ENCODE measurements at places on chromosomes 5 and 9.

DNA sequence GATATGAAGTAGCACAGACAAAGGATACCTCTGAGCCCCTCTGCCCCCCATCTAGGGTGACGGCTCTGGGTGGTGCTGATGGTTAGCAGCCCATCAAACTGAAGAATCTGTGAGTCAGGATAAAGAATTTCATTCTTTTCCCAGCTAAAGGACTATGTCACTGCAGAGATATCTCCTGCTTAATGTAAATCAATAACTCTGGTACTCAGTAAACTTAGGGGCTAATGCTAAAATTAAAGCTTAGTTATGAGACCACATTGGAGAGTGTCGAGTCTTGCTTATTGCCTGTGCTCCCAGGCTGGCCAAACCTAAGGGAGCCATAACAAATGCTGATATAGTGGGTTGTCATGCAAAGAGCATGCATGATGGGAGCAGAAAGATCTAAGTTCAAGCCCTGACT lies 25.6 kb upstream of the ACTBL2 start:
- no peak for DNase-seq

- DNase-seq: no peak
Measured at GRCh38 chr5:57434227-57434640, 48.4 kb downstream of the ACTBL2 start.

DNA sequence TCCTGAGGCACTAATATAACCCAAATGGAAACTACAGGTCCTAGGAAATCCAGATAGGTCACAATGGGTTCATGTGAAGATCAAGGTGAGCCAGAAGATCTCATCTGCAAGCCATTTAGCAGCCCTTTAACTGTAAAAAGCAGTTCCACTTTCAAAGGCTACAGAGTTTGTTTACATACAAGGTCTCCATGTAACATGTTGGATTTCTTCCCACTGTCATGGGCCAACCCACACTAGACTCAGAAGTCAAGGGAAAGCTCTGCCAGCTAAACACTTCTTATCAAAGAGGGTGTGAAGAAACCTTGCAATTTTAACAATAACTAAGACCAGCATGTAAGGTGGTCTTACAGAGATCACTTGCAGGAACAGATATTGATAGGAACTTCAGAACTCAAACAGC lies 3.8 kb upstream of the CTNNAL1 start:
- DNase-seq: no peak

DNA sequence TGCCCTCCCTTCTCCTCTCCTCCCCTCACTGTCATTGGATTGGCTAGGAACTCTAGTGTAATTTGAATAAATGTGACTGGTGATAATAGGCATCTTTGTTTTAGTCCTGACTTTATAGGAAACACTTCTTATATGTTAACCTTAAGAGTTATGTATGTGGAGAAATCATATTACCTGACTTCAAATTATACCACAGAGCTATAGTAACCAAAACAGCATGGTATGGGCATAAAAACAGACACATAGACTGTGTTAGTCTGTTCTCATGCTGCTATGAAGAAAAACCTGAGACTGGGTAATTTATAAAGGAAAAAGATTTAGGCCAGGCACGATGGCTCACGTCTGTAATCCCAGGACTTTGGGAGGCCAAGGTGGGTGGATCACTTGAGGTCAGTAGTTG lies 9.4 kb downstream of the MRRF start:
- no peak for DNase-seq

DNA sequence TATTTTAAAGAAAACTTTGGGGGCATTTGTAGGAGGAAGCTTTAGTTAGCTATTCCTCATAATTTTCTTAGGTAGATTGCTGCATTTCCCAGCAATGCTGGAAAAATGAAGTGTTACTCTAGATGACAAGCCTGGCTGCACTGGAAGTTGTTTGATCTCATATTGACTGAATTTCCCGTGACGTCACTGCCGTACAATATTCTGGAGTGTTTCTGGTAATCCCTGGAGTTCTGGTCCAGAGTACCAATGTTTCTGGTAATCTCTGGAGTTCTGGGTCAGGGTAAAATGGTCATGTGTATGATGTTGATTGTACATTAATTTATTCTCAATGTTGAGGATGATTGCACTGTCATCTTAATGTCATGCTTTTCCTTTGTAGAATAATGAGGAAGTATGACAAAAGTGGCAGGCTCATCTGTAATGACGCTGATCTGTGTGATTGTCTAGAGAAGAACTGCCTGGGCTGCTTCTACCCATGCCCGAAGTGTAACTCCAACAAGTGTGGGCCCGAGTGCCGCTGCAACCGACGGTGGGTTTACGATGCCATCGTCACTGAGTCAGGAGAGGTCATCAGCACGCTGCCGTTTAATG lies 26.2 kb downstream of the ARL14EPL start:
- DNase-seq: no peak

DNA sequence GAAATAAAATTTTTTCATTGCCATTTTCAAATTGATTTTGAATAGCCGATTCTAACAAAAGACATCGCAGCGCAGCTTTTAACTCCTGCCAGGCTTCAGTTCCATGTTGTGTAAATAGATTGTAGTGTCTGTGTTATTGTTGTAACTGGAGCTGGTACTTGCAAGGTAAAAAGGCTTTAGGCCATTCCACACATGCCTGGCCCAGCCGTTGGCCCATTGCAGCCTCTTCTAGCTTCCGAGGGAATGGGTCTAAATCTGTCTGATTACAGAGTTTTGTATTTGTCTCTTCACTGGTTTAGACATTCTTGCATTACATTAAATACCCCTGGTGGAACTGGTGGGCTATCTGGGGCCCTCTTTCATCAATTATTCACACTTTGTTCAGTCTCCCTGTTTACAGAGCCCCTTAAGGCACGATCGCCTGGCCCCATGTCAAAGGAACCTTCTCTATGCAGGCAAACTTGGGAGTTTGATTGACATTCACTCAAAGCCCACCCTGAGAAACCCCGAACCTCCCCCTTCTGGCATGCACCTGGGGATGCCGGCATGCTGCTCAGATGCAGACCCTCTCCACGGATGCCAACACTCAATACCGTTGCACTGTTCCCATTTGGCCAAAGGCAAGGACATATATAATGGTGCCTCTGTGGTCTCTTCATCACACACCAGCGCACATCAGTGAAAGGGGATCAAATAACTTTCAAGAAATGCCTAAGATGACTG lies 281.7 kb upstream of the IRX2 start:
- no peak for DNase-seq

- no peak for DNase-seq
Measured at GRCh38 chr5:107466233-107466769, 204.4 kb downstream of the EFNA5 start.

GRCh38 chr5:117149312-117149711 lies 574.7 kb upstream of the SEMA6A start:
- no peak for DNase-seq

- peak; percentile 34 for DNase-seq
Measured at GRCh38 chr9:4640027-4640426, 22.1 kb upstream of the PLPP6 start.

- no peak for DNase-seq
Measured at GRCh38 chr5:39599721-39600431, 175.1 kb upstream of the DAB2 start.

GRCh38 chr5:149664666-149665415 lies 65.3 kb upstream of the PPARGC1B start:
- no peak for DNase-seq

GRCh38 chr9:124708074-124708473 lies 63.0 kb downstream of the NR6A1 start:
- no peak for DNase-seq

DNA sequence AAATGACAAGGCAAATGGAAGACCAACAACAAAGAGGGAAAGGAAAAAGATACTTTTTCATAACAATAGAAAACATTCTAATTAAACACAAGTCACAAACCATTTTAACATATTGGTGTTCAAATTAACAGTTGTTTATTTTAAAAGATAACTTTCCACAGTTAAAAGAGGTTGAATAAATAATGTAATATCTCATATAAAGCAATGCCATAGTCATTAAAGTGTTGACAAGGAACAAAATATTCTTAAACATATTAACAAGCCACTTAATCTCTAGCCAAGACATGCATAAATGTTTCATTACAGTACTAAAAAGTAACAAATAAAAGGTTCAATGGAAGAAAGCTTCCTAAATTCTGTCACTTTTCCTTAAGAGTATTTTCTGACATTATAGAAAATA lies 12.6 kb downstream of the TMEM161B start:
- DNase-seq: no peak

GRCh38 chr9:86598411-86599239 lies 244.4 kb upstream of the TUT7 start:
- DNase-seq: no peak

DNA sequence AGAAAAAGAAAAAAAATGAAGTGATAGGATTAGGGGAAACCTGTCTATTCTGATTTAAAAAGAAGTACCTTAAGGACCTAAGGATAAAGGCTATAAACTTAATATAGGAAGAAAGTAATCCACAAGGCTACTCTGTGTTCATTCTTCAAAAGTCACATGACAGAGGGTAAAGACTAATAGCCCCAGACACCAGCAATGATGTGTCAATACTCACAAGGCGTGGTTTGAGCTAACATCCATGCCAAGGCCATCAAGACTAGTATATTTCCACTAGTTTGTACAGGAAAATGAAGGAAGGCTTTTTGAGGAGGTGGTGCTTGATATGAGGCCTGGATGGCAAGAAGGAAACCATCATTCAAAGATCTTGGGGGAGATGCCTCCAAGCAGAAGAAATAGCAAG lies 49.7 kb upstream of the TEX48 start:
- DNase-seq: no peak

- DNase-seq: no peak
Measured at GRCh38 chr9:96383165-96383942, at the start of gene SLC35D2. Gene SLC35D2, minus strand, starts transcription at chr9:96383711. Its CDS starts 77 bp downstream, at chr9:96383634.

DNA sequence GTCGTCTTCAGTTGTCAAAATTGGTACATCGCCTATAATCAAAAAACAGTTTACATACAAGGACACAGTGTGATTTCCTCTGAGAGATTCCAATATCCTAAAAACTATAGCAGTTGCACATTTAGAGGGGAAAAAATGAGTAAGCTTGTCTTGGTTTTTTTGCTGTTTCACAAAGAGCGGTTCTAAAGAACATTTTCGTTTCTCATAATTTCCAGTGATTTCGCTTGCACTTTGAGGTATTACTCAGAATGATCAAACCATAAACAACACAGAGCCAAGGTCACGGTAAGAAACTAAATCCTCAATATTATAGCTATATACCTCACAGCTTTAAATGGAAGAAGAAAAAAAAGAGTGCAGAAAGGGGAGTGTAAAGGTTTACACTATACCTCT lies 861 bp downstream of the MTX3 start:
- DNase-seq: no peak

GRCh38 chr9:76717613-76718012 lies 46.6 kb upstream of the PCA3 start:
- no peak for DNase-seq

DNA sequence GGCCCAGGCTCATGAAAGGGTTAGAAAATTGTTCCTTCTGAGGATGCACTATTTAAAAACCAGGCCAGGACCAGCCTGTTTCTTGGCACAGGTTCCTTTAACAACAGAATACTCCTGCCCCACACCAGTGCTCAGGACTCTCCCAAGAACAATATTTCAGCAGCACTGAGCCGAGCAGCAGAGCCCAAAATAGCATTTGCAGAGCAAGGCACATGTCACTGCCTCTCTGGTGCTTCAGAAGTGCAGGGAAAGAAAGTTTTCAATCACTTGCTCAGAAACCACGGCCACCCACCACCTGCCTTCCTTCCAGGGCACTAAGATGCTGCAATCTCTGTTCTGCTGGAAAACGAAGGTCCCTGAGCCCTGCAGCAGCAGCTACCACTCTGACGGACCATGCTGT lies 77.6 kb downstream of the SIL1 start:
- no peak for DNase-seq

- DNase-seq: no peak
Measured at GRCh38 chr5:69242215-69242927, 7.7 kb downstream of the CDK7 start.

DNA sequence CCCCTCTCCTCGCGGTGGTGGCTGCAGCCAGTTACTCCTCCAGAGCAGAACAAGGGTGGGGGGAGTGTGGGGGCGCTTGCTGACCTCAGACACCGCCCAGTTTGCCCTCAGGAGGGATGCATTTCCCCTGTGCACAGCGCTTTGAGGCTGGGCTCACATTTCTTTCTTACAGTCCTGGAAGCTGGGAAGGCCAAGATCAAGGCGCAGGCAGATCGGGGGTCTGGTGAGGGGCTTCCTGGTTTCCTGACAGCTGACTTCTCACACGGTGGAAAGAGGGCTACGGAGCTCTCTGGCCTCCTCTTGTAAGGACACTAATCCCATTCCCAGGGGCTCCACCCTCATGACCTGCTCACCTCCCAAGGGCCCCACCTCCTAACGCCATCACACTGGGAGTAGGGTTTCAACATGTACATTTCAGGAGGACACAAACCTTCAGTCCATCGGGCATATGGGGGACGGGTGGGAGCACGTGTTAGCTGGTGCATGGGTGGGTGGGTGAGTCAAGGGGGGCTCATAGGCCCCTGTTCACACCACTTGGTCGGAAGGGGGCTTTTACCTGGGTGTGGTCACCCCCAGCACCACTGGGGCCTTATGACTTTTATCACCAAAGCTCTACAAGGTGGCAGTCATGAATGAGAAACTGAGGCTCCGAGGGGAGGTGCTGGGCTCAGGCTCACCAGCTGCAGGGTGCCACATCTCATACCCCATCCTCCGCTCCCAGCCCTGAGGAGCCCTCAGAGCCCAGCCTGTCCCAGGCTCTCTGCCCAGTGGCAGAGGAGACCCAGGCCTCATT lies 7.7 kb upstream of the SCGB3A1 start:
- no peak for DNase-seq

DNA sequence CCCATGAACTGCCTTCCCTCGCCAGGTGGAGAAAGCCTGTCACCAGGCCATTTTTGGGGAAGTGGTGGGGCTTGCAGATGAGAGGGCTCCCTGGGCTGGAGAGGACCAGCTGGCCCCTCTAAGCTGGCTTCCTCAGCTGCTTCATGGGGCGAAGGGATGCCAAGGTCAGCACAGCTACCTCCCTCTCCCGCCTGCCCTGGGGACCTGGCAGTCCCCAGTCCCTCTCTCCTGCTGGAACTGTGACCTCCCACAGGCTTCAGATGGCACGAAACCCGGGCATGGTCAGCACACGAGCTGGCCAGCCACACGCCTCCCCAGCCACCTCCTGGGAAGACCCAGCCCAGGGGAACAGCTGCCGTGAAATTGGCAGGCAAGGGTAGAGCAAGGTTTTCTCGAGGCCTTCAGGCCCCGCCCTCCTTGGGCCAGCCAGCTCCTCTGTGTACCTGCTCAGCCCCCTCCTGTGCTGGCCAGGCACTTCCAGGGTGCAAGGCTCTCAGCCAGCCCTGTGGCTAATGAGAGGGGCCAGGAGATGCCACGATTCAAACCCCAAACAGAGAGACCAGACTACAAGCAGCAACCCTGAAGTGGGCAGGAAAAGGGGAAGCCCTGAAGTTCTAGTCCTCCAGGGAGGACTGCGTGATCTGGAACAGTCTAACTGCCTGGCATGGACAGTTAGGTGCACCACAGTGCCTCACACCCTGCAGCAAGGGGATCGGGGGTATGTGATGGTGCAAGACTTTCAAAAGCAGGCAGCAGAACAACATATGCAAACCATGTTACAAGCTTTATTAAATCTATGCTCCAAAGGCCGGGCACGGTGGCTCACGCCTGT lies 12.9 kb downstream of the PLPP7 start:
- DNase-seq: no peak
